ENCODE measurements at places on chromosomes 4 and X. TPM values are rescaled to one million over a fixed set of nuclear protein-coding genes. Genes with fewer than 3 reads are reported as not detected.
A peak's percentile ranks its signal among the peaks of the same experiment; 100 is the strongest.

GRCh38 chr4:73006286-73006990, 63.1 kb downstream of the COX18 start:
- DNase-seq: no peak

The SLC38A5 gene
- total RNA-seq: 0.29 TPM

The DMRTC1 gene
- not detected for total RNA-seq

DNA sequence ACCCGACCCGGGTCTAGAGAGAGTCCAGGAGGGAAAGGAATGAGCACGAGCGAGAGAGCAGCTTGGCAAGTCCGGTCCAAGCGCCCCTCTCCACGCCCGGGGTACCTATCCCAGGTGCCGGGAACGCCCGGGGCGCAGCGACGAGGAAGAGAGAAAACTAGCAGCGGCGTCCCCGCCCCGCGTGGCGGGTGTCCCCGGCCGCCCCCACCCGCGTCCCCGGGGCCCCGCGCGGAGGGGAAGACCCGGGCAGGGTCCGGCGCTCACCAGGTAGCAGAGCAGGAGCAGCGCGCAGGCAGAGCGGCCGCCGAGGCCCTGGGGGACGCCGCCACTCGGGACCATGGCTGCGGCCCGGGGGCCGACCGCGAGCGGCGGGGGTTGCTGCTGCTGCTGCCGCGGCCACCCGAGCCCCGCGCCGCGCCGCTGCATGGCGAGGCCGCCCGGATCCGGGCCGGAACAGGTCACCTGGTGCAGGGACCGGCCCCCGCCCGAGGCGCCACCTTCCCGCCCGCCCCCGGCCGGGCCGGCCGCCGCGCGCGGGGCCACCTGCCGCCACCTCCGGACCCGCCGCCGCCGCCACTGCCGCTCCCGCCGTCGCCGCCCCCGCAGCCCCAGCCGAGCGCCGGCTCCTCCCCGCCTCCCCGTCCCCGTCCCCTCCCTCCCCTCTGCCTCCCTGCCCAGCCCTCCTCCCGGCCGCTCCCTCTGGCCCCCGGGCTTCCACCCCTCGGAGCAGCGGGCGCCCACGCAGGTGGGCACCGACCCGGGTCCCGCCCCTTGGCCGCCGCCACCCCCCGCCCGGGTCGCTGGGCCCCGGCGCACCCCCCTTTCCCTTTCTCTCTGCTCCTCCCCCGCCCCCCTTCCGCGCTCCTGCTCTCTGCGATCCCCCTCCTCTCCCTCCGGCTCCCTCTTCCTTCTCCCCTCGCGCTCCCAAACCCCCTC, at the start of gene SEL1L3:
SEL1L3 (minus strand) TSS at position 578 of the 936 bp plus-strand sequence; CDS start at position 426, 152 bp downstream.
- no peak for DNase-seq

DNA sequence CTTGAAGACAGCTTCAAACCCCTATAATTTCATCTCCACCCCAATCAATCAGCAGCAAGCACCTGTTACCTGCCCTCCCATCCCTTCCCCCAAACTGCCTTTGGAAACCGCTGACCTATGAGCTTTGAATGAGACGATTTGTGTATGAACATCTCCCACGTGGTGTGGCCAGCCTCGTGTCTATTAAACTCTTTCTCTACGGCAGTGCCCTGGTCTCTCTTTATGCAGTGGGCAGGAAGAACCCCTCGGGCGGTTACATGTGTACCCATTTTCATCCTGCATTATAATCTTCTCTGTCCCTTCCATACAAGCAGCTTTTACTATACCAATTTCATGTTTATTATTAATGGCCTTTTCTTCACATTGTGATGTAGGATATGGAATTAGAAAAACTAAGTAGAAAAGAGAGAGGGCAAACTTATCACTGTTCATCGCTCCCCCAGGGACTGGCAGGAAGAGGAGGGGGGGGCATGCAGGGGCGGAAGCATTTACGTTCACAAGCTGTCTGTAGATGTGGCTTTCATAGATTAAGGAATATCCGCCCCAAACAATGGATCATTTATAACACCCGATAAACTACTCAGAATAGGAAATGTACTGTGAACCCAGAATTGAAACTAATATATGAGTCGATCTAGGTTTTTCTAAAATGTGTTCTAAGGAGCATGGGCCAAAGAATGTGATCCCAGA, 95.5 kb upstream of the ZNF518B start:
- no peak for DNase-seq

DNA sequence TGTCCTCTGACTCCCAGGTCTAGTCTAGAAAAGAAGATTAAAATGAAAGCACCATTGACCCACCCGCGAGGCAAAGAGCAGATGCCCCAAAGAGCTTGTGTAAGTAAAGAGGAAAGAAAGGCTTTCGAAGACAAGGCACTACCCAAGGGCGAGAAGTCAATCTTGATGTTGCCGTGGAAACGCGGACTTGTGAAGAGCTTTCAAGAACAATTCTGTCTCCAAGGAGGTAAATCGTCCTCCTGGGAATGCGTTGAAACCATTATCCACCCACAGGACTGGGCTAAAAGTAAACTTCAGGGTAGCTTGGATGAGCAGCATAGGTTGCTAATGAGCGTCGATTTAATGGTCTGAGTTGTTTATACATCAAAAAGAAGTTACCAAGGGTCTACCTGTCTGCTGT, 189.3 kb downstream of the DHRSX start:
- no peak for DNase-seq

DNA sequence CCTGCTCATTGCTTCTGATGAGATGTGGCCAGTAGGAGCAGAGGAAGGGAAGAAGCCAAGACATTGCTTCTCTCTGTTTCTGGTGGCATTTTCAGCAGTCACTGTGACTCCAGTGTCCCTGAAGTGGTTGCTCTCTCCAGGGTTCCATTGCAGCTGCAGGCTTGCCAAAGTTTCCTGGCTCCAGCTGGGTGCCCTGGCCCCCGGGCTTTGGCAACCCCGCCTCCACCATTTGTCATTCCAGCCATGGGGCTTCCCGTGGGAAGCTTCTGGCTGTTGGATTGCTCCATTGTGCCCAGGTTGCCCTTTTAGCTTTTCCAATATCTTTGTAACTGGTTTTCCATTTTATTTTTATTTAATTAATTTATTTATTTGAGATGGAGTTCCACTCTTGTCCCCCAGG, 12.7 kb downstream of the FGFBP1 start:
- DNase-seq: no peak

The MAGEB1 gene
- total RNA-seq: not detected

DNA sequence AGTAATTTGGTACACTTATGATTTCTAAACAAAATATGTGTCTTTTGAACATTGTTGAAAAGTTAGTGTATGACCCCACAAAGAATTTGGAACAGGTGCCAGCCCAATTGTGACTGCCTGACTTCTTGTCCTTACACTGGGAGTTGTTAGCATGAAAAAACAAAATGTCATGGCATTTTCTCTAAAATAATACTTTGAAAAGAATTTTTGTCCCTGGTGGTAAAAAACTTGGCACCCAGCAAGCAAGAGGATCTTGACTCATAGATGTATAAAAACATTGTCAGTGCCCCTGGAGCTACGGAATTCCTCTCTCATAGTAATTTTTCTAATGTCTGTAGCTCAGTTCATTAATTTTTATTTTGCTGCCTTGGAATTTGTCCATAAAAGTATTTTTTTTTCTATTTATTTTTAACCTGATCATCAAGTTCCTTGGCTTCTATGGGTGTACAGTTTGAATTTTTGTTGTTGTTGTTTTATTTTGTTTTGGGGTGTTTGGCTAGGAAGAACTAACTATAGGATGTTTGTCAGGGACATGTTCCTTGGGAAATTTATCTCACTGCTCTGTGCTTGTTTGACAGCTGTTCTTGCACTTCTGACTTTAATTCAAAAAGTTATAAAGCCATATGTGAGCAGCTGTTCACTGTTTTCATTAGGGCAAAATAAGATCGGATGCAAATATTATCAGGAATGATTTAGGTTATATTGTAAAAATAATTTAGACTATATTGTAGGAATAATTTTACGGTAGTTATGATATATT, 95.4 kb upstream of the NUDT6 start:
- DNase-seq: peak; percentile 78

The DRP2 gene
- 0.36 TPM for total RNA-seq

GRCh38 chr4:17132226-17132625, 233.8 kb upstream of the LDB2 start:
- DNase-seq: no peak

- DNase-seq: no peak
These were observed 212.8 kb upstream of the PACRGL start for GRCh38 chr4:20487446-20487845.

DNA sequence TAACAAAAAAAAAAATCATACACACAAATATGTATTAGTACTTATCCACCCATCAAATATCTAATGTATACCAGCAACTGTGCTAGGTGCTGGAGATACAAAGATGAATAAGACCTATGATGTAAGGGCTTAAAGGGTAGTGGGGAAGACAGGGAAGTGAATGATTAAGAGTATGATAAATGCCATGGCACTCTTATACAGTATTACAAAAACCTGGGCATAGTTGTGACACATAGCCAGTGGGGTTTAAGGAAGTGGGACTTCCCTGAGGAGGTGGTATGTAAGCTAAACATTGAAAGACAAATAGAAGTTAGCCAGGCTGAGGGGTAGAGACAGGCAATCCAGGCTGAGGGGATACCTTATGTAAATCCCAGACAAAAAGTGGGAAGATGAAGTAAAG, 23.5 kb downstream of the CHM start:
- DNase-seq: no peak

DNA sequence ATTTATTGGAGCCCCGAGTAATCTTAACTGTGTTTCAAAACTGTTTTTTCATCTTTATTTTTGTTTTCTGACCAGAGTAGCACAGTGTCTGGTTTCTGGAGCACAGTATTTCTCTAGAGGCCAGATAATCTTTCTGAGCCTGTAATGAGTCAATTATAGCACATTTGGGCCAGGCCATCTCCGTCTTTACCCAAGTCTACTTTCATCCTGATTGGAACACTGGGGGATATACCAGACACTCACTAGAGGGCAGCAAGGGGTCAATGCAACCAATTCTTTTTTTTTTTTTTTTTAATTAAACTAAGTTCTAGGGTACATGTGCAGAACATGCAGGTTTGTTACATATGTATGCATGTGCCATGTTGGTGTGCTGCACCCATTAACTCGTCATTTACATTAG, 282.0 kb downstream of the ARHGAP24 start:
- DNase-seq: peak; percentile 40

GRCh38 chr4:3203971-3204431, 45.0 kb upstream of the MSANTD1 start:
- DNase-seq: peak; percentile 61

GRCh38 chrX:44871114-44871645, 1.8 kb upstream of the KDM6A start:
- no peak for DNase-seq

GRCh38 chrX:134020910-134021309, 35.5 kb upstream of the GPC3 start:
- no peak for DNase-seq

DNA sequence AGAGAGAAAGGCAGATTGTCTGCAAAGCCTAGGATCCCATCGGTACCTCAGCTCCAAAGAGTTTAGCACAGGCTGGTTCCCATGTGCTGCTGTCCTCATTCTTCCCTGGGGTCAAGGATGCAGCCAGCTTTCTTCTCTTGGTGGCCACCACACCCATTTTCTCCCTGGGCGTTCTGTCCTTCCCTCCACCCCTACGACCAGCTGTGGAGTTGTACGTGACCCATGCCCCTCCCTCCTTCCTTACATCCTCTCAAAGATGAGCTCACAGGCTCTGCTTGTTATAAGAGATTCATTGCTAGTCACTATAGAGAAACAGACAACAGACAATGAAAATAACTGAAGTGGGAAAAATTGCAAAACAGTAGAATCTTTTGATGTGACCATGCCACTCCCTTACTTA, 74.0 kb upstream of the KLF3 start:
- DNase-seq: no peak

GRCh38 chrX:10341309-10341708, 184.5 kb downstream of the CLCN4 start:
- no peak for DNase-seq

DNA sequence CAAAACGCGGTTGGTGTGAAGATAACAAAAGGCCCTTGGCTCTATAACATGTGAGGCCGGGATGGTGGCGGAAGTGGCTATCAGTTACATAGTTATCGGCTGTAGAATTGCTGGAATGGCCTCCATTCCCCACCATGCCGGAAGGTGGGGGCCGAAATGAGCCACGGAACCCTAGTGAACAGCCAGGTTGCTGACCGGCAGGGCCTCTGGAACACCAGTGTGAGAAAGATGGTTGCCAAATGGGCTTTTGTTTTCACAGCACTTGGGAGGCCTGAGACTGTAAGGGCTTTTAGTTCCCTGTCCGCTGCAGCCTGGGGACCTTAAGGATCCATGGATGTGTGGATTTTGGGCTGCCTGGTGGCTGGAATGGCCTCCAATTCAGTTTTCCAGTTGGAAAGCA, 23.3 kb upstream of the ARX start:
- DNase-seq: no peak

- no peak for DNase-seq
These were observed 413.1 kb downstream of the PDGFC start for GRCh38 chr4:156558373-156559025.

All from HFFc6 (cell line).